ENCODE measurements at places on chromosomes 13 and 19.

- peak; percentile 43 for DNase-seq
These were observed 1.6 kb downstream of the GRIK5 start for GRCh38 chr19:42068361-42068755.

DNA sequence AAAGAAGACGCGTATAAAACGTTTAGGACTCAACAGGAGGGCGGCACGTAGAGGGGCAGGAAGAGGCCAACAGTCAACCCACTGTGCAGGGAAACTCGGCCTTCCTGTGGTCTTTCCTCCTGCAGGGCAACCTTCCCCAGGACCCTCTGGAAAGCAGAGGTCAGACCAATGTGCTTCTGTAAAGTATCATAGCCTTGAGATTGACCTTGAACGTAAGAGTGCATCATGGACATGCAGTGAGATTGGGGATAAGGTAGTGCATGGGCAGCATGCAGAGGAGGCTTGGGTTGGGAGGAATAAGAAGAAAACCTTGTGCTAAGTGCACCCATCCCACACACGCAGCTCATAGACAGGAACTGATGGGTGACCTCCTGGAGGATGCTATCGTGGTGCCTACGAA lies 34.0 kb upstream of the ZNF507 start:
- no peak for DNase-seq

DNA sequence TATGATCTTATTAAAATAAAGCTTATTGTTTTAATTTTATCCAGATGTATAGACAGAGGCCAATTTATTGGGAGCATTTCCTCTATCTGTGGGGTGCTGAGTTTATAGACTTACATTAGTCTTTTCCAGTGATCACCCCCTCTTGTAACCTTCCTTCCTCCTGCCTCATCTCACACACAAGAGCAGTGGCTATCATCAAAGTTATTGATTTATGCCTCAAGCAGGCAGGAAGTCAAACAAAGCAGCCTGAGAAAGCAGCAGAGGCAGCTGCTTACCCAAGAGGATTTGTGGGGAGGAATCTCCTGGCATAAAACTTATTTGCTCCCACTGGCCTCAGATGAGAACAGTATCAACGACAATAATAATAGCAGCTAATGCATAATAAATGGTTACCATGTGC lies 26.3 kb upstream of the DCLK1 start:
- no peak for DNase-seq

DNA sequence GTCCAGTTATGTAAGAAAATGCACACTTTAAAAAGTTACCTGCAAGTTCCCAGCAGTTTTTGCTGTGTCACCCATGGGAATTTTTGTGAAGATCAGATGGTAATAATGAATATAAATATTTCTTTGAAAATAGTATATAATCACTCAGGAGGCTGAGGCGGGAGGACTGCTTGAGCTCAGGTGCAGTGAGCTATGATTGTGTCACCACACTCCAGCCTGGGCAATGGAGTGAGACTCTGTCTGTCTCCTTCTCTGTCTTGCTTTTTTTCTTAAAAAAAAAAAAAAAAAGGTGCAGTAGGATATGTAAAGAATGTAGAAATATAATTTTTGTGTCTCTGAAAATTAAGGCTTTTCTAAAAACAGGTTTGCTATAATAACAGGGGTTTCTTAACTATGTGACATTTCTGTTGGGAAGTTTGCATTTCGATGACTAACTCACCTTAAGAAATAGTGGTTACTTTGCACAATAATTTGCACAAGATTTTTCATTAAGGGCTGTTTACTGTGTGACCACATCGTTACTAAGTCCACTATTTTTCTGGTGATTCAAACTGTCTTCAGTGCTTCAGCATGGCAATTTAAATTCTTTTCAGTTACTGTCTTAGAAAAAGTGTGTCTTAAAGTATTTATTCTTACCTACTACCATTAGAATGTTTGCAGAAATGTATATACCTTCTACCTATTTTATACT lies 37.3 kb downstream of the DNAJC3 start:
- no peak for DNase-seq

GRCh38 chr13:22937953-22938352 lies 242.8 kb upstream of the SGCG start:
- no peak for DNase-seq

- DNase-seq: no peak
These were observed 20.6 kb downstream of the PCDH8 start for GRCh38 chr13:52827839-52828238.

DNA sequence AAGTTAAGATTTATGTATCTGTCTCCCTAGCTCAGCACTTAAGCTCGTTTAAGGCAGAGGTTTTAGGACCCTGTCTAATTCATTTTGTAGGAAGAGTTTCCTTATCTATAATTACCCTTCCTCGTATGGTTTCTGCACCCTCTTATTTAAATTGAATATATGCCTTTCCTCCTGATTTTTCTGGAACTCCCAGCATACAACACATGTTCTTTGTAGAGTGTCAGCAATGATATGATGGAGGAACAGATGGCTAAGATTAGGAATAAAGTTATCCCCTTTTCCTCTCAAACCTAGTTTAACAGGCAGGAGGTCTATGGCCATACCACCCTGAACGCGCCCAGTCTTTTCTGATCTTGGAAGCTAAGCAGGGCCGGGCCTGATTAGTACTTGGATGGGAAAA lies 359.5 kb downstream of the PCDH17 start:
- DNase-seq: no peak

DNA sequence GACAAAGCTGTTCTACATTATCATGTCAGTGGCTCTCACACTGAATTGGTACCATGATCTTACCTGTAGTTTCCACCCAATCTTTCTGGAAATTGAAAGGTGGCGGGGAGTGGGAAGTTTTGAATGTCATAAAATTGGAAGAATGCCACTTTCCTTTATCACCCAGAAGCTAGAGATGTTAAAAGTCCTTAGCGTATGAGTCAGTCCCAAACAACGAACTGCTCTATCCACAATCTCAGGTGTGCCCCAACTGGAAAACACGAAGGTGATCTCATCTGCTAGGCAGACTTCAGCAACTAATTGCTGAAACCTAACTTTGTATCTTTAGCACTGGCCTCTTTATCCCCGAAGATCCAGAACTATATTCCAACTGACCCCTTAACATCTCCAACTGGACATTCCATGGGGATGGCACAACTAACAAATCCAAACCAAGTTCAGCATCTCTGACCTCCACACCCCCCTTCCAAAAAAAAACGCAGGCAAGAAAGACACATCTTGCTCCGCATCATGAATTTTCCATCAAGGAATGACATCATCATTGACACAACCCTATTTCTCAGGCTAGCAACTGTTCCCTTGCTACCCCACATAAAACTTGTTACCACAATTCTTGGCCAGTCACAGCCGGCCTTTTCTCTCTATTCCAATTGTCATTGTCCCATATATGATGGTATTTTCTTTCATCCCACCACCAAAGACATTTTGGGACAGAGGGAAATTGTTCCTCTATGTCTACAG lies 175.4 kb downstream of the KLF12 start:
- no peak for DNase-seq

DNA sequence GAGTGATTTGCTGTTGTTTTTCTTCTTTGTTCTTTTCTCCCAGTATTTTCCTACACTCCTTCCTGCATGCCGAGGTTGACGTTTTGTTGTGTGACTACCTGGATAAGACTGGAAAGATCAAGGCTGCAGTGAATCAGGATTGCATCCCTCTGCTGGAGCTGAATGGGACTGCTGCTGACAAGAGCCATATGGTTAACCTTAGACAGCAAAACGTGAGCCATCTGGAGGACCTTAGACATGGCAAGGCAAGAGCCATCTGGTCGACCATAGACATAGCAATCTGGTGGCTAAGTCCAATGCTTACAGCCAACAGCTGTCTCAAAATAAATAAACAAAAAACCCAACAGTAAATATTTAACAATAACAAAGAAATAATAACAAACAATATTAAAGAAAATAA lies 42.6 kb upstream of the ZNF91 start:
- DNase-seq: no peak

- peak; percentile 21 for DNase-seq
These were observed 85.3 kb upstream of the DOCK9 start for GRCh38 chr13:99063178-99063577.

DNA sequence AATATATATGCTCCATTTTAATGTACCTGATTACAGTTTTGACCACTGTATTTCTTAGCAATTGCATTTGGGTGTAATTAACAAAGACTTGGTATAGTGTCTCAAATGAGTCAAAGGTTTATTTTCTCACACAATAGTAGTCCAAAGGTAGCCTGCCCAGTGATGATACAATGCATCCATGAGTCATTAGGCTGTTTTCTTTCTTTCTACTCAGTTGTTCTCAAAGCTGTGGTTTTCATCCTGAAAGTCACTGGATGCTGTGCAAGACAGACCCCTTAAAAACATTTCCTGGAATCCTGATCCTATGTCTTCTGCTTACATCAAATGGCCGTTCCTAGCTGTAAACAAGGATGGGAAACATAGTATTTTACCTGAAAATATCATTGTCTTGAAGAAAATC lies 651.2 kb upstream of the MIR17HG start:
- no peak for DNase-seq

GRCh38 chr19:55962186-55962585 lies 14.6 kb downstream of the NLRP8 start:
- DNase-seq: no peak

DNA sequence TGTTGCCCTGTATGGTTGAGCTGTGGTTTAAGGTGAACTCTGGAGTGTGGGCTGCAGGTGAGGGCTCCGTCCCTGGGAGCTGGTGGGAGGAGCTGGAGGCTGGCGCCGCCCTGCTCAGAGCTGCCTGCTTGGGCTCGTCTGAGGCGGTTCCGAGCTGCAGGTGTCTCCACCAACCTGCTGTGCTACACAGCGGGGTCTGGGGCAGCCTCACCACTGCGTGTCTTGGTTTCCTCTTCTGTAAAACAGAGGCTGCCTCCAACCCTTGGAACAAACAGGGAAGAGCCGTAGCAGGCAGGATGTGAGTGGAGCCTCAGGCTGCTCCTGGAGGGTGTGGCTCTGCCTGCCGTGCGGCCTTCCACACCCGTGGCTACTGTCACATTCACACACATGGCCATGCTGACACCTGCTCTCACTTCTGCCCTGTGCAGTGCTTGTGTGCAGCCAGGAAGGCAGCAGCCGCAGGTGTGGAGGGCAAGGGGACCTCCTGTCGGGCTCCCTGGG lies 21.4 kb downstream of the NAXD start:
- DNase-seq: no peak

DNA sequence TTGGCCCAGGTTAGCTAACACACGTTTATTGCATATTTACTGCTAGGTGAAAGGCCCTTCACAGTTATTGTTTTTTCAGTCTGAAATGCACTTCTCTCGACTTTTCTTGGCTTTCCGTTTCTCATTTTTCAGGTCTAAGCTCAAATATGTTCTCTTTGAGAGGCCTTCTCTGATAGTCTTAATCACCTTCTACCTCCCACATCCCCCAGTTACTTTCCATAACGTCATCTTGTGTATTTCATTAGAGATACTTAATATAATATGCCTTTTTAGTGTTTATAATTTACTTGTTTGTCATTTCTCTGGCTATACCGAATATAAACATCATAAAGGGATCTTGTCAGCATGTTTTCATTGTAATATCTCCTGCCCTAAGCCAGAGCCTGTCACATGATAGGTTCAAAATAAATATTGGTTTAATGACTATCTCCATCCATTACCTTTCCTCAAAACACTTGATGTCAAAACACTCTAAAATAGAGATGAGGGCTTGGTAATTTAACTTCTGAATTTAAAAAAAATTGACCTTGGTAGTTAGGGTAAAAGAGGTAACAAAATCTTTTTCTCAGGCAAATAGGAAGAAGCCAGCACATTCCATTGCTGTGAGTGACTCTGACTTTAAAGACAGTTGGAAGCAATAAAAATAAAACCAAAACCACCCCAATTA lies 168.6 kb upstream of the RFC3 start:
- no peak for DNase-seq

DNA sequence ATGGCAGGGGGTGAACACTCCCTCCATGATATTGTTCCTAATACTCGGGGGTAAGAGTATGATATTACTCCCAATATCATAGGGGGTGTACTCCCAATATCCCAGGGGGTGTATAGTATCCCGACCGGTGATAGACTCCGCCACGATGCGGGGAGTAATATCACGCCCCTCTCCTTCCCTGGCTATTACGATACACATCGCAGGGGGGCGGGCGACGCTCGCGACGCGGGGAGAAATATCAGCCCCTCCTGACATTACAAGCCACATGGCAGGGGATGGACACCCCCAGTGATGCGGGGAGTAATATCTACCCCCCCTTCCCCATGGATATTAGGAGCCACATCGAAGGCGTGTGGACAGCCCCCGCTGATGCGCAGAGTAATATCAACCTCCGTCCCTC lies 3.2 kb upstream of the RGCC start:
- DNase-seq: no peak

Data from cerebellum (tissue), 4 donors.